Right atrium auricular region (tissue), 2 donors: ENCODE measurements at places on chromosomes 6 and 20. TPM values are rescaled to one million over a fixed set of nuclear protein-coding genes. Genes with fewer than 3 reads are reported as not detected.

The FAM184A gene
- 1.3 TPM for total RNA-seq

The NFATC2 gene
- total RNA-seq = 12.5 TPM

The ADGRF1 gene
- total RNA-seq = not detected

The TRIM10 gene
- not detected for total RNA-seq

The CUTA gene
- 119 TPM for total RNA-seq

The APOM gene
- total RNA-seq = 1.2 TPM

The OTOR gene
- not detected for total RNA-seq

GRCh38 chr20:24049081-24049480, 60.5 kb upstream of the GGTLC1 start:
- no peak for DNase-seq

- DNase-seq = no peak
Measured at GRCh38 chr6:50585441-50586330, 127.6 kb upstream of the TFAP2D start.

- DNase-seq = no peak
Measured at GRCh38 chr6:35624341-35625070, 64.2 kb downstream of the FKBP5 start.

- DNase-seq = no peak
Measured at GRCh38 chr6:116221067-116221466, 32.8 kb downstream of the TSPYL4 start.

- no peak for DNase-seq
Measured at GRCh38 chr20:3071610-3072529, at the start of gene OXT. Gene OXT (plus strand): TSS chr20:3071620. CDS start chr20:3071656, 36 bp downstream.

- DNase-seq = no peak
Measured at GRCh38 chr6:134544737-134545136, 226.8 kb upstream of the SGK1 start.

GRCh38 chr20:16095226-16095625, 478.0 kb downstream of the KIF16B start:
- DNase-seq = no peak

GRCh38 chr6:118186672-118187567, 279.9 kb downstream of the SLC35F1 start:
- DNase-seq = no peak

DNA sequence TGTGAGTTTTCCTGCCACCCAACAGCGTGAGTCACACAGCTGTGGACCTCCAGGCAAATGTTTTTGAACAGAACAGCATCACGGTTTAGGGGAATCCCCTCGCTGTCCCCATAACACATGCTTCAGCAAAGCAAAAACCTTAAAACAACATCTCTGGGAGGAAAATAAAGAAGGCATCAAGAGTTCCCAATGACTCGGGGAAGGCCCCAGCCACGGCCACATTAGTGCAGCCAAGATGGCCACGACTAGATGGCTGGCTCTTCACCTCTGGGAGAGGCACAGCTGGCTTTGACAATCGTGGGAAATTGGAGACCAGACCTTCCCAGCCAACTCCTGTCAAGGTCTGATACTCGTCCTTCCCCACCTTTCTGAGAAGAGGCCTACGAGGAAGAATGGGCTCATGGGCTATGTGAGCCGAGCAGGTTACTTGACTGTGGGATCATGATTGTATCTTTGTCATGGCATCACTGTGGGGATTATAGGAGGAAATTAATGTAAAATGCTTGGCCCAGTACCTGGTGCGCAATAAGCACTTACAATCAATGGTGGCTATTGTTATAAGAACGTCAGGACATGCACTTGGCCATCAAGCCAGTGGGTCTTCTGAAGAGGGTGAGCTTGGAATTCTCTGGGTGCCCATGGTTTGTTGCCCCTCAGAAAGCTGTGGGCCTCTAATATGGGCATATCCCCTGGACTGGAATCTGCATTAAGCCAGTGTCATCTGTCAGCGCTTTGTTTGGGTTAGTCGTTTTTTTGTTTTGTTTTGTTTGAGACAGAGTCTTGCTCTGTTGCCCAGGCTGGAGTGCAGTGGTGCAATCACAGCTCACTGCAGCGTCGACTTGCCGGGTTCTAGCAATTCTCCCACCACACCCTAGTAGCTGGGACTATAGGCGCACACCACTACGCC, 43.6 kb downstream of the FGD2 start:
- no peak for DNase-seq

DNA sequence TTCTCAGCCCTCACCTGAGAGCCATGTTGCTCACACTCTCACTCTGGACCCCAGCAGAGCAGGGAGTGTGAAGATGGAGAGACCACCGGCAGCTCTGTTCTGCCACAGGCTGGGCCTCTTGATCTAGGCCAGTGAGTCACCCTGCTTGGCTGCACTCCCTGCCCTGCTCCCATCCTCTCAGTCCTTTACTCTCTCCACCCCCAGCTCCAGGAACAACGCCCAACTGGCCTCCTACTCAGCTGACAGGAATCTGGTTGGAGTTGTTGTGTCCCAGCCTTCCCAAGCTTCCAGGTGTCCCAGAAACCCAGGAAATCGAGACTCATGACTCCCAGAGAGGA, at the start of gene PSORS1C1:
Gene PSORS1C1 (plus strand): TSS at position 260 of the 338 bp plus-strand sequence. CDS start 14,833 bp downstream, outside the sequence.
- peak; percentile 90 for DNase-seq

DNA sequence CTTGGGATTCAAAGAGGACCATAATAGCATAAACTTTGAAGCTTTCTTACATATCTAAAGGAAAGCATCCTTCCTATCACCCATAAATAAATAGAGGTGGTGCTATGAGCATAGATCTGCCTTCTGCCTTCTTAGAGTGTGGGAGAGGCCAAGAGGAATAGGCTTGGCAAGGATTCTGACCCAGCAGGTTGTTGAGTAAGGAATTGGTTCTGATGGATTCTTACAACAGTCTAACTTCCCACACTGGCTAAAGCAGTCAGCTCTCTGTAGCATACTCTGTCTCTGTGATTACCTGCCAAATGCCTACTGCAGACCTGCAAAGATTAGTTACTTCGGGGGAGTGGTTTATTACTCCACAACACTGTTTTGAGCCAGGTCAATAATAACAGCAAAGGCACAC, 198.0 kb upstream of the RAB32 start:
- no peak for DNase-seq

DNA sequence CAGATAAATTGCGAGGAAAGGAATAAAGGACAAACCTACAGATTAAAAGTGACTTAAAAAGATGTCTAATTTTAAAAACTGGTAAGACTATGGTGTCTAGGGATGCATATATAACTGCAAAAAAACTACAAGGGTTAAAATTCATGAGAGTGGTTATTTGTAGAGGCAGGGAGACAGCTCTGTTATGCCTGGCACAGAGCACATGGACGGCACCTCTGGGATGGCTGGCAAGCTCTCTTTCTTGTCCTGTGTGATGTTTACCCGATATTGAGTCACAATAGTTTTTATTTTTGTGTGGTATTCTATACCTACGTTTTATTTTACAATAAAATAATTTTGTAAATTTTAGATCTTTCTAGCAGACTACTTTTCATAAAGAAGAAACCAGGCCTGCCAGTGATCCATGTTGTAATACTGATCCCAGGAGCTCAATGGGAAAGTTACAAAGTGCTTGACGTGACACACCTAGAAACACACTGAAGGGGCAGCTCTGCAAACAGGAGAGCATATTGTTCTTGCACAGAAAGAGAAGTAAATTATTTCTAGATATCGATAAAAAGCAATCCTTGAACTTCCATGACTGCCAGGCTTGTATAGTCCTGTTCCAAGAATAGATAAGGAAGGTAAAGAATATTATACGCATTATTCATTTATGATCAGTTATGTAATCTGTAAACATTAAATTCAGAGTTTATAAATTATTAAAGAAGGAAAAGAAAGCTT, 290.0 kb downstream of the PTPRK start:
- DNase-seq = no peak

GRCh38 chr6:113416170-113416569, 441.0 kb upstream of the MARCKS start:
- DNase-seq = no peak

- no peak for DNase-seq
Measured at GRCh38 chr20:38414769-38415450, 20.2 kb downstream of the SNHG17 start.

- no peak for DNase-seq
Measured at GRCh38 chr20:32753731-32754130, 8.5 kb upstream of the DNMT3B start.

DNA sequence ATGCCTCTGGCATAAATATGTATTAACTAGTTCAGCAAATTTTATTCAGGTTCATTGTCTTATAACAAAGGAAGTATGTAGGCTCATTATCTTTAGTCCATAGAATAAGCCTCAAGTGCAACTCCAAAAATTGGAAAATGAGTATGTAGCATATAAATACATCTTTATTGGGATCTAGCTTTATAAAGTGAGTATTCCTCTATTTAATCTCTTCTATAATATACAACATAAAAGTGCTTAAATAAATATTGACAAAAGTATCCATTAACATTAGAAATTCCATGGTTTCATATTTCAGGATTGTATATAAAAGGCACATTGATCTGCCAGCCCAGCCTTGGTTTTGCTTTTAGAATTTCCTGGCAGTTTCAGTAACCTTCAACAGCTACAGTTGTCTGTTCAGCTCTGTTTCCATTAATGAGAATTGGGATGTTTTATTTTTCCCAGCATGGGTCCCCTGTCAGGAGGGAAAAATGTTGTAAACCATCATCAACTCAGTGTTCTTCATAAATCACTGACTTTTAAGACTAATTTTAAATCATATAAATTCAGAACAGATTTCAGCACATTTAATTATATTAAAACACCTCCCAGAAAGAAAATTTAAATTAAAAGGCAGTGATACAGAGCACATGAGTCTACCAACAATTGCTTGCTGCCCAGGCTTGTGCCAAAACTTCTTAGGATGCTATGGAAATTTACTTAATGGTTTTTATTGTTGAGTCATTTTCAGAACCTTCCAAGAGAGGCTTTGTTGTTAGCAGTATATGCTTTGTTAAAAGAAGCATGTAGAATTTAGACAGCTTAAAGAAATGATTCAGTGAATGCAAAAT, 119.7 kb downstream of the ADGRG6 start:
- no peak for DNase-seq

DNA sequence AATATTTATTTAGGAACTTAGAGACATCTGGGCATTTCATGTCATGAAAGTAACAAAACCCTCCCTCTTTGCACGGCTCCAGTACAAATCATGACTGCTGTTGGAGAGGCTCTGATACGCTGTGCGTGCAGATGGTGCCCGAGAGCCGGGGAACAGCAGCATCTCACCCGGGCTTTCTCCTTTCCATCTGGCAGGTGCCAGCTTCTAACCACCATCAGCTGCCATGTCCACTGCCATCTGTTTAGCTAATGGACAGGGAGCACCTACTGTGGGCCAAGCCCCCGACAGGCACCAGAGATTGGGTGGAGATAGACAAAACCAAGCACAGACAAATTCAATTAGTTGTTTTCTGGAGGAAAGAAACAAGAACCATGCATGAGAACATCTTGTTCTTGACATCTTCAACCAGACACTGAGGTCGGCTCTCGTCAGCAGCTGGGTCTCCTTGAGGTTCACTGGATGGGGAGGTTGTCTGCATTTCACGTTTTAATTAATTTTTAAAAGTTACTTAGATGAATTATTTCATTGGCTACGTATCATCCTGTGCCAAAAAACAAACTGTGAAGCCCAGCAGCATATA, 323.7 kb downstream of the THBS2 start:
- DNase-seq = no peak

- DNase-seq = no peak
Measured at GRCh38 chr20:50715694-50716093, 15.7 kb upstream of the PARD6B start.

DNA sequence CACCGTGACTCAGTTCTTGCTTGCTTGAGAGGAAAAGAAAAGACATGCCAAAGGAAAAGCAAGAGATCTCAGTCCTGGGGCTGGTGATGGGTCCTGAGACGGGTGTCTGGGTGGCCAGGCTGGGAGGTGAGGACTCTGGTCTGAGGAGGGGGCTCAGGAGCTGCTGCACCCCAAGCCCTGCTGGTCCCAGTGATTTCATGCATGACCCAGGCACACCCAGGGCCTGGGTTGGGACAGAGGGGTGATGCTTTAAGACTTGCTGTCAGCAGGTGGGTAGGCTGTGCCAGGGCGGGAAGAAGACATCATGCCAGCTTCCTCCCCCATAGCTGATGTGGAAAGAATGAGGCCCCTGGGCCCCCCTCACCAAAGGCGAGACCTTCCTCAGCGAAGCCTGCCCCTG, 65.1 kb upstream of the PMEPA1 start:
- no peak for DNase-seq

DNA sequence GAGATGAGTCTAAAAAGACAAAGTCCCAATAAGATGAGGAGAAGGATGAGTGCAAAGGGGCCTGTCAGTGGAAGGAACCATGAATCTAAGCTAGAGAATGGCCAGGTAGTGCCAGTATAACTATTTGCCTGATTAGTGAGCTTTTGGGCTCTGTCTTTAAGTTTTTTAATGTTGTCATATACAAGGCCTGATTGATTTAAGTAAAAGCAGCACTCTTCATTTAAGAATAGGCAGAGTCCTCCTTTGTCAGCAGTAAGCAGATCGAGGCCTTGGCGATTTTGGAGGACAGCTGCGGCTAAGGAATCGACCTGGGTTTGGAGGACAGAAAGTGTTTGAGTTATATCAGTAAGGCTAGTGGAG, 753.4 kb upstream of the ADGRB3 start:
- no peak for DNase-seq

DNA sequence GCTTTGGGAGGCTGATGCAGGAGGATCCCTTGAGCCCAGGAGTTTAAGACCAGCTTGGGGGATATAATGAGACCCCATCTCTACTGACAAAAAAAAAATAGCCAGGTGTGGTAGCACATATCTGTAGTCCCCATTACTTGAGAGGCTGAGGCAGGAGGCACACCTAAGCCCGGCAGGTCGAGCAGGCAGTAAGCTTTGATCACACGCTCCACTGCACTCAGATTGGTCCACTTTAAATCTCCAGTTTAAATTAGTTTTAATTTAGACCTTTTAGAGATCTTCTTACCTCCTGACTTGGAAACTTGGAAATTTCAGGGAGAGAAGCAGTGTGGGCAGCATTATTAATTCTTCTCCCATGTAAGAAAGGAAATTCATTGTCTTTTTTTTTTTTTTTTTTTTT, 16.8 kb upstream of the PLCB4 start:
- no peak for DNase-seq

DNA sequence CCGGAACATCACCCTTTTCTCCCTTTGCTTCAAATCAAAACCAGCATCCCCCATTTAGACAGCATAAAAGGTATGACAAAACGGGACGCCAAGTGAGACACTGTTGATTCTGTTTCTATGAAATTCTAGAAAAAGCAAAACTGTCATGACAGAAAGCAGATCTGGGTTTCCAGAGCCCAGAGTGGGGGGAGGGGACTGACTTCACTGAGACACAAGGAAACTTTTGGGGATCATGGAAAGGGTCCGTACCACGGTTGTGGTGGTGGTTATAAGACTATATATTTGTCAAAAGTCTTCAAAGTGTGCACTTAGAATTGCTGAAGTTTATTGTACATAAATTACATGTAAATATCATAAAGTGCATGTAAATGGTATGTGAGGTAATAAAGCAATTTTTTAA, 82.6 kb downstream of the SLC22A3 start:
- no peak for DNase-seq

- DNase-seq = no peak
Measured at GRCh38 chr6:80550281-80550680, 443.8 kb downstream of the BCKDHB start.
